ENCODE measurements at places on chromosomes 1 and 21.

- DNase-seq: no peak
Observed at GRCh38 chr1:19081218-19081893, 124.9 kb upstream of the IFFO2 start.

DNA sequence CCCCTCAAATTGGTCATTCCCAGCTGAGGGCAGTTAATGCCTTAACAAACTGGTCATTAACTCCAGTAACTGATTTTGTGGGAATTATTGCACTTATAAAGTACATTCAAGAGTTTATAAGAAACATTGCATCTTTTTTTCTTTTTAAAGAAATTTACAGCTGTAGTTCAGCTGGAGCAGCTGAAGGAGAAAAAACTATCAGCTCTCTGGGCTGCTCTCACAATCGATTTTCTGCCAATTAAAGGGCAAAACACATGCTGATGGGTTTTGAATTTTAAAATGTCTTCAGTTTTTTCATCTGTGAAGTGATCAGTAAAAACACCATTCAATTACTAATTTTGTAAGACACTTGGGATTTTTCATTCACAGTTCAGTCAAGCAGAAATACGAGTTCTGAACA lies 74.7 kb downstream of the KIFAP3 start:
- no peak for DNase-seq

- DNase-seq: no peak
Observed at GRCh38 chr1:25216123-25216522, 16.2 kb downstream of the SYF2 start.

DNA sequence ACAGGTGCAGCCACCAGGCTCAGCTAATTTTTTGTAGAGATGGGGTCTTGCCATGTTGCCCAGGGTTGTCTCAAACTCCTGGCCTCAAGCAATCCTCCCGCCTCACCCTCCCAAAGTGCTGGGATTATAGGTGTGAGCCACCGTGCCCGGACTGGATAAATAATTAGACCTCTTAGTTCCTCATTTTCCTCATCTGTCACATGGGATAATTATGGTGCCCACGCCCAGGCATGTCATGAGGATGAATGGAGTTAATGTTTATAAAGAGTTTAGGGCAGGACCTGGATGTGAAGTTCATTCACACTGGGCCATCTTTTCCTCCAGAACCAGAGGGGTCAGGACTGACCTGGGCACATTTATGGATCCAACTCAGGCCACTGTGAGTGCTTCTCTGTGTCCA lies 23.7 kb downstream of the PADI3 start:
- no peak for DNase-seq

DNA sequence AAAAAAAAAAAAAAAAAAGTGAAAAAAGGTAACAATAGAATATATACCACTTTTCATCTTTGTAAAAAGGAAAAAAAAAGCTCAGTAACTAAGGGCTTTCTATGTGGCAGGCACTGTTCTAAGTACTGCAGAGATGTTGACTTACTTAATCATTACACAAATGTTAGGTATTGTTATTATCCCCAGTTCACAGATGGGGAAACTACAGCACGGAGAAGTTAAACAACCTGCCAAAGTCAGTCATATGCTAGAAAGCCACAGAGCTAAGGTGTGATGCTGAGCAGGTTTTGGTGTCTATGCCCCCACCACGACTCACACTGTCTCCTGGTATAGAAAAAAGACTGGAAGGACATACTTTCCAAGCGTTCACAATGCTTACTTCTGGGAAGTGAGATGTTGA lies 6.6 kb upstream of the PNRC2 start:
- DNase-seq: no peak

DNA sequence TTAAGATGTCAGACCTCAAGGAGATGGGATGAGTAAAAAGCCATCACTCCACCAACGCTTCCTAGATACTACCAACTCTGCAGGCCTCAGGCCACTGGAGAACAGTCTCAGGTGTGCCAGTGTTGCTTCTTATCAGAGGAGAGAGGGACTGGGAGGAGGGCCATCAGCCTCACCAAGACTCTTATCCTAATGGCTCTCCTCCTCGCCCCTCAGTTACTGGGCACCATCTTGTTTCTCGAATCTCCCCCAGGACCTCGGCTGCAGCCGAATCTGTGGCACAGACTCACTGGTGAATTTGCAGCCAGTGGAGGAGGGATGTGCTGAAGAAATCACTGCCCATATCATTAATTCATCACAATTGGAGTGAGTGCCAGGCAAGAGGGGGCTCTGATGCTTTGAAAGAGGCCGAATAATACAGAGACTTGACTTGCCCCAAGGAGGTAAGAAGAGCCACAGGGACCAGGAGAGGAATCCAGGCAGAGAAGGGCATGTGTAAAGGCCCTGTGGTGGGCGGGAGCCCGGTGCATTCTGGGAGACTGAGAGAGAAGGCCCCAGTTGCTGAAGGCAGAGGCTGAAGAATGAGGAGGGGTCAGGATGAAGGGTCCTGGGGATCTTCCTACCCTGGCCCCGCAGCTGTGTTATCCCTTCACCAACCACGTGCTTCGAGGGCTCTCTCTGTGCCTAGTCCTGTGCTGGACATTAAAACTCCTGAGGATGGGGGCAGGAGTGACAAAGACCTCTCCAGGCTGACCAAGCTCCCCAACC lies 129.8 kb downstream of the PTPRU start:
- DNase-seq: no peak

DNA sequence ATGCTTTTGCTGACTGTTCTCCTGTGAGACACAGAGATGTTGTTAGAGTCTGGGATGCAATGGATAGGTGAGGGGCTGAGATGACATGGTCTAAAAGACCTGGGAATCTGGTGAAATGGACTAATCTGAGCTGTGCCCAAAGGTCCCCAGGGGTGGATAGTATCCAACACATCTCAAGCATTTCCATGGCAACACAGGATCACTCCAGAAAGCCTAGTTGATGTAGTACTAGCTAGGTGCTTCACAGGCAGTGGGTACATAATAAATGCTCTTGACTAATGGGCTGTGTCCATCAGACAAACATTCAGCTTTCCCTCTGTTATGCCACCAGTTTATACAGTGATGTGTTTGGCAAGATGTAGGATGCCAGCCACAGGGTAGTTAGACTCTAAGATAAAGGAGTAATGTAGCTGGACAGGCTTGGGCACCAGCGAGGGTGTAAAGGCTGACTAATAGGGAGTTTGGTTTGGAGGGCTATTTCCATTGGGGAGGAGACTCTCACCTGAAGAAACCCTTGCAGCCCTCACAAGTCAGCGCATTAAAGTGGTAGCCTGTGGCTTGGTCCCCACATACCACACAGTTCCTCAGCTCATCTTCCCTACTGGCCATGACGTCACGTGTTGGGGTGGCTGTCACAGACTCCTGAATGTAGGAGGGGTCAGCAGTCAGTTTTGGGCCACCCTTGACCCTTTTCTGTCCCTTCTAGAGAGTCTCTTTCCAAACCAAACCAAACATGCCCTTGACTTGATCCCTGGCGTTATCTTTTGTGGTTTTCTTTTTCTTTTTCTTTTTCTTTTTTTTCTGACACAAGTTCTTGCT lies 1.8 kb downstream of the NR1I3 start:
- DNase-seq: no peak

DNA sequence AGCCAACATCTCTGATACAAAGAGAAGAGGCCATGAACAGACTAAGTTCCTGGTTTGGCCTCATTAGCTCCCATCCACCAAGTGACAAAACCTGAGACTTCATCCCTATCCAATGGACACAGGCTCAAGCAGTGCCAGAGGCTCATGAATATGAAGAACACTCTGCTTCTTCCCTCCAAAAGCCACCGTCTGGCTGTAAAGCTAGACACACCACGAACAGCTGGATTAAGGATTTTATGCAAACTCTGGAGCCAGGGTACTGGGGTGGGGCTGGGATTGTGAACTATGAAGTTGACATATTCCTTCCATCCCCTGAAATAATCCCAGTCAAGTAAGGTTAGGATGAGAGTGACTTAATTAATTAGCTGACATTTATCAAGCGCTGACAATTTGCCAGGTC lies 139.4 kb downstream of the CSMD2 start:
- no peak for DNase-seq

DNA sequence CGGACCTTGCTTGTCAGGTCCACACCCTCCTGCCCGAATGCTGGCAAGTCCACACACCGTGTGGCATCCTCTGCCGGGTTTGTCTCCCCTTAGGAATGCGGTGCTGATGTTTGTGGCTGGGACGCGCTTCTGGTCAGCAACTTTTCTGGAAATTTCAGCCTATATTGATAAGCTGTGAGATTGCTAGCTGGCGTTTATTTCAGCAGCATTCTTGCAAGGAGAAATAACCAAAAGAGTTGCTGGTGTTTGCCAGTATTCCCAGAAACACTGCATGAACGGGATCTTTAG lies 601 bp downstream of the CEPT1 start:
- no peak for DNase-seq

- DNase-seq: no peak
Observed at GRCh38 chr1:41540886-41541591, 56.6 kb upstream of the EDN2 start.

GRCh38 chr1:208778417-208778816 lies 534.2 kb upstream of the PLXNA2 start:
- no peak for DNase-seq

DNA sequence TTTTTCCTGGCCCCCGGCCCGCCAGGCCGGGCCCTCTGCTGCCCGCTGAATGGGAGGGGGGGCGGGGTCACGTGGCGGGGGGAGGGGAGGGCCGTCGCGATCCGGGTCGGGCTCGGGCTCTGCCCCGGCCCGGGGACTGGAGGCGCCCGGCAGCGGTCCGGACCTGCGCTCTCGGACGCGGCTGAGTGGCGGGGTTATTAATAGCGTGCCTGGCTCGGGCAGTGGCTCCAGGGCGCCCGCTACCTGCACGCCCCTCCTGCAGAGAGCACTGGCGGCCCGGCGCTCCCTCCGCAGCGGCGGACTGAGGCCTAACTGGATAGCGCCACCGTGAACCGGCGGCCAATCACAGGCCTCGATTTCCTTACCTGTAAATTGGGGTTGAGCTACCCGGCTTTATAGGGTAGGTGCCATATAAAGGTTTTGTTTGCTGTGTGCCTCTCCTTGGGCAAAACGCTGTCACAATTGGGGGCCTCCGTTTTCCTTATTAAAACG lies 28.1 kb downstream of the AHDC1 start:
- no peak for DNase-seq

DNA sequence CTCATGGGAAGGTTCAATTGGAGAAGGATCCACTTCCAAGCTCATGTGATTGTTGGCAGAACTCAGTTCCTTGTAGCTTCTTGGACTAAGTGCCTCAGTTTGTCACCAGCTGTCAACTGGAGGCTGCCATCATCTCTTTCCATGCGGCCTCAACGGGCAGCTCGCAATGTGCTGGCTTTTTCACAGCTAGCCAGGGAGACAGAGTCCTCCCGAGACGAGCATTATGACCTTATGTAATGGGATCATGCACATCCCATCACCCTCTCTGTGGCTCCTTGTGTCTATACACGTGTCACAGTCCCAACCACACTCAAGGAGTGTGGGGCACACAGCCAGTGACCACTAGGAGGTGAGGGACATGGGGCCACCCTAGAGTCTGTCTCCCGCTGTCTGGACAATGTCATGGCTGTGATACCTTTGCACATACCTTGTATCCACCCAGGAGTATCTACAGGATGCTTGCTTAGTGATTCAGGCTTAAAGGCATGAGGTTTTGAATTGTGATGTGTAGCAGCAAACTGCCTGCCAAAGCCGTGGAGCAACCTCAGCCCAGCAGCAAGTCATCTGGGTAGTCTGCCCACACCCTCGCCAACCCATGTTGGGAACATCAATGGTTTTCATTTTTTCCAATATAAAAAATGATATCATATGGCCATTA lies 3.9 kb upstream of the KRTAP10-6 start:
- no peak for DNase-seq

- DNase-seq: no peak
Observed at GRCh38 chr1:72623299-72623708, 341.0 kb upstream of the NEGR1 start.

DNA sequence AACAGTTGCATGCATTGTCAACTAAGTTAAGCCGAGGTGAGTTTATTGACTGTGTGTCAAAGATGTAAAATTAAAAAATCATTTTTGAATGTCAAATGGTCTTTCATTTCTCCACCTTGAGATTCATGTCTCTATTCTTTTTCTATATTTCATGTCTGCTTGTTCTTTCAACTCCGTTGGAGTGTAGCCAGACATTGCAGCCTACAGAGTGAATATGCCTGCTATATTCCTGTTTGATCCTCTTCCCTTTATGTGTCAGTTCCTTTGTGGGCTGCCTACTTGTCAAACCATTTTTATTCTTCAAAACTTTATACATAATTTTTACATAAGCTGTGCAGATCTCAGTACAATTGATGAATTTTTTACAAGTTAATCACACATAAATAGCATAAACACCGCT lies 1325.8 kb upstream of the PRMT6 start:
- DNase-seq: no peak

- no peak for DNase-seq
Observed at GRCh38 chr1:158554352-158554751, at the start of gene OR6Y1. Gene OR6Y1 (minus strand): TSS chr1:158554405. CDS start chr1:158548105, 6,300 bp downstream.

DNA sequence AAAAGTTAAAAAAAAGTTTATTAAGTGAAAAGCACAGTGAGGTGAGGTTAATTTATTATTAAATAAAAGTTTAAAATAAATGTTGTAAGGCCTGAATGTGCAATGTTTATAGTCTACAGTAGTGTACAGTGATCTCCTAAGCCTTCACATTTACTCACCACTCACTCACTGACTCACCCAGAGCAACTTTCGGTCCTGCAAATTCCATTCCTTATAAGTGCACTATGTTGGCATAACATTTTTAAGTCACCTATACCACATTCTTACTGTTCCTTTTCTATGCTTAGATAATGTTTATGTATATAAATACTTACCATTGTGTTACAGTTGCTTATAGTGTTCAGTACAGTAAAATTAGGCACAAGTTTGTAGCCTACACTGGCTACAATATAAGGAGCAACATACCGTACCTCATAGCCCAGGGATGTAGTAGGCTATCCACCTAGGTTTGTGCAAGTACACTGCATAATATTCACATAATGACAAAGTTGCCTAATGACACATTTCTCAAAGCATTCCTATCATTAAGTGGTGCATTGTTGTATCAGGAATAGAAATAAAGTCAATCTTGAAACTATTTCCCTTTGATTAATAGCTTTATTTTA lies 426.5 kb upstream of the BRINP3 start:
- DNase-seq: no peak

Data from stimulated activated CD4-positive, alpha-beta T cell treated with anti-CD3 and anti-CD28 coated beads, Interleukin-1b, Interleukin-23, amount 100 ng/mL, for 4 hours (primary cell).